ENCODE measurements at places on chromosomes 5 and 9. TPM values are rescaled to one million over a fixed set of nuclear protein-coding genes. Genes with fewer than 3 reads are reported as not detected.

RORB gene
- 0.35 TPM for total RNA-seq

PPP3R2 gene
- total RNA-seq = 0.23 TPM

FOXD4 gene
- total RNA-seq = 0.47 TPM

OR1J4 gene
- not detected for total RNA-seq

TEK gene
- total RNA-seq = 45.7 TPM

GRHPR gene
- 138 TPM for total RNA-seq

ZDHHC11B gene
- total RNA-seq = 3.0 TPM

CCDC171 gene
- 11.3 TPM for total RNA-seq

PTGS1 gene
- total RNA-seq = 9.6 TPM

MACIR gene
- total RNA-seq = 13.7 TPM

HAND1 gene
- total RNA-seq = not detected

BARHL1 gene
- not detected for total RNA-seq

HSPB3 gene
- 17.4 TPM for total RNA-seq

PCDHB8 gene
- 2.6 TPM for total RNA-seq

PCDHA10 gene
- total RNA-seq = 1.2 TPM

GKAP1 gene
- total RNA-seq = 6.5 TPM

NMUR2 gene
- total RNA-seq = 0.12 TPM

CAMK2A gene
- total RNA-seq = 14.4 TPM

TRIM23 gene
- total RNA-seq = 27.4 TPM

CDKN2A gene
- total RNA-seq = 0.12 TPM

NR4A3 gene
- 4.3 TPM for total RNA-seq

EDIL3 gene
- 28.2 TPM for total RNA-seq

SPATA31C2 gene
- total RNA-seq = 0.18 TPM

ERAP2 gene
- 5.0 TPM for total RNA-seq

ISCA1 gene
- total RNA-seq = 55.9 TPM

SEMA6A gene
- 56.8 TPM for total RNA-seq

IFNK gene
- not detected for total RNA-seq

LCP2 gene
- total RNA-seq = 11.1 TPM

PHYHD1 gene
- total RNA-seq = 41.6 TPM

PFN3 gene
- not detected for total RNA-seq

OR1Q1 gene
- not detected for total RNA-seq

ARID3C gene
- 0.12 TPM for total RNA-seq

PCA3 gene
- 0.12 TPM for total RNA-seq

ANKRD18B gene
- total RNA-seq = 1.6 TPM

KIF3A gene
- 12.0 TPM for total RNA-seq

OBP2A gene
- 0.64 TPM for total RNA-seq

OGN gene
- 46.5 TPM for total RNA-seq

TAF11L5 gene
- not detected for total RNA-seq

PLAC8L1 gene
- total RNA-seq = not detected

LCN6 gene
- total RNA-seq = not detected

LPAR1 gene
- 37.8 TPM for total RNA-seq

TMEM171 gene
- 6.9 TPM for total RNA-seq

ARHGEF37 gene
- total RNA-seq = 6.9 TPM

RNF130 gene
- 59.7 TPM for total RNA-seq
